ENCODE measurements at places on chromosomes 5 and 9.

- no peak for DNase-seq
Observed at GRCh38 chr9:19233344-19233743, 2.9 kb downstream of the DENND4C start.

- DNase-seq, result no peak
Observed at GRCh38 chr5:180234271-180234670, 25.3 kb upstream of the RASGEF1C start.

DNA sequence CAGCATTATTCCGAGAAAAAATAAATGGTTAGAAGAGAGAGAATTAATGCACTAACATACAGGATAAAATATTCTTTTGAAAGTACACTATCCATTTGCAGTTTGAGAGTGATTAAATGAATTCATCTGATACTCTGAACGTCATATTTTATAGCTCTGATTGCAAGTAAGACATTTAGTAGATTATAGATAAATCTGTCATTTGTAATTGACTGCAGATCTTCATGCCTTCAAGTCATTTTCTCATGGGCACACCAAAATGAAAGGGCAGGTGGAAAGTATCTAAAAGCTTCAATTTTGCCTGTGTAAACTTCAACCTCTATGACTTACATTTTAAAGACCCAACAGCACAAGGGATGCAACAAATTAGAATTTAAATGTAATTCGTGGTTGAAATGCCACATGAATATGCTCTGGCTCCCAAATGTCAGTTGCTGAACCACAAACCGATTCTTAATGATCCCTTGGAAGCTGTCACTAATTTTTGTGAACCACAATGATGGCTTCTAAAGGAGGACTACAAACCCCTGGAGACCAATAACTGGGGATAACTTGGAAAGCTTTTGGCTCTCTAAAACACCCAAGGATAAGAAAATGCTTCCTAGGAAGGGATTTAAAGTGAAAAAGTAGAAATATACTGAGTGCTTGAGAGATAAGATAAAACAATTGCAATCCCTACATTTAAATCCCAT, 3.9 kb downstream of the TYRP1 start:
- DNase-seq, result no peak

DNA sequence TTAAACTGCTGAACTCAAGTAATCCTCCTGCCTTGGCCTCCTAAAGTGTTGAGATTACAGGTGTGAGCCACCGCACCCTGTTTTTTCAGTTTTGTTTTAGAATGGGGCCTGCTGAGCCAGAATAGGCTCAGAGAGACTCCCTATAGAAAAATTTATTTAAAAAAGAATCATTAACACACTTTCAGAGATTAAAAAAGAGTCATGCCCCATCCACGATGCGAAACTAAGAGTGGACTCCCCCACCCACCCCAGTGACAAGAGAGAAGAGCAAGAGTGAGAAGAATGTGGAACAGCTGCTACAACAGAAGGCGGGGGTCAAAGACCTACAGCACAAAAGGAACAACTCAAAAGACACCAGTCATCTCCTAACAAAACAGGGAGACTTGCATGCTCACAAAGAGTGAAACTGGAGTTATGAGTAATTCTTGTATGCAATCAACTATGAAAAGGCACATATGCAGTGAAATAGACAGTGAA, 47.2 kb downstream of the GLDC start:
- no peak for DNase-seq

GRCh38 chr5:15774632-15775031, 274.7 kb downstream of the FBXL7 start:
- DNase-seq, result no peak

DNA sequence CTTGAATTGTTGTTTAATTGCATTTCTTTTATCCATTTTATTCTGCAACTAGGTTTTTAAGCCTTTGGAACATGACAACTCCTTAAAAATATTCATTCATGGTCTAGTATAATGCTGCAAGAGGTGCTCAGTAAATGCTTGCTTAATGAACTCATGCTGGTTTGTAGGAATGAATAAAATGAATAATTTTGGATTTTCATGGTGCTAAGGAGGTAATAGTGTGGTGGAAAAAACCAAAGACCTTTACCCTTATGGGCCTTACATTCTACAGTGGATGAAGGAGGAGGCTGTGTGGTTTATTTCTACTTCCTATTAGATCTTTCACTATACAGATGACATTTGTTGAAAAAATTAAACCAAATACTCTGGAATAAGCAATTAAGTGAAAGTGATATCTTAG, 43.4 kb downstream of the LRRTM2 start:
- DNase-seq, result no peak

DNA sequence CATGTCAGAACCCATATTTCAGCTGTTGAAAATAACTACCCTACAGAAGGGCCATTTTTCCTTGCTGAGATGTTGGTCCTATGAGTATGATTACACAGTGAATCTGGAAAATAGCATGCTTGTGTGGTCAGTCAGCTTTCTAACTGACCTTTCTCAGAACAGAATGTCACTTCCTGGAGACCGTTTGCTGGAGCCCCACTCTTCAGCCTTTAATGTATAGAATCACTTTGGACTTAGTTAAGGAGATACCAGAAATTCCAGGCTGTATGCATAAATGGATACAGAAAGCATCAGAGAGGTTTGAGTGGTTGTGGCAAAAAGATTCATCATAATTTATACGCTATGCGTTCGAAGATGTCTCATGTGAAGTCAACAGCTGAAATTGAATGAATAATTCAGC, 488.1 kb downstream of the EBF1 start:
- no peak for DNase-seq

- DNase-seq, result no peak
Observed at GRCh38 chr5:152676196-152676595, 271.1 kb upstream of the NMUR2 start.

GRCh38 chr9:16290169-16290568, 580.3 kb downstream of the BNC2 start:
- no peak for DNase-seq

DNA sequence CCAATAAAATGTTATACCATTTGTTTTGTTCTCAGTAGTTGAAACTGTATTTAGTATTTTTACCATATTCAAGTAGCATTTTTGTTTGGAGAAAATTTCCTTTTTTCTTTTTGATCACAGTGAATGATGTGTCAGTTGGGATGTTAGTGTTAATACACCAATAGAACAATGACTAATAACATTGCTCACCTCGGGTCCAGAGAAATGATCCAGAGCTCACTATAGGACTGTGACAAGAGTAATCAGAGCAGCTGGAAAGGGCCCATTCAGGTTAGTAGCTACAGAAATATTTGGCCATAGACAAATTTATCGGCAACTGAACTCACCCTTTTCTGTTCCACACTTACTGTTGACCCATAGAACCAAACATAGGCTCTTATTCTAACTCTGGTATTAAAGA, 989.2 kb downstream of the TLE4 start:
- DNase-seq, result no peak

DNA sequence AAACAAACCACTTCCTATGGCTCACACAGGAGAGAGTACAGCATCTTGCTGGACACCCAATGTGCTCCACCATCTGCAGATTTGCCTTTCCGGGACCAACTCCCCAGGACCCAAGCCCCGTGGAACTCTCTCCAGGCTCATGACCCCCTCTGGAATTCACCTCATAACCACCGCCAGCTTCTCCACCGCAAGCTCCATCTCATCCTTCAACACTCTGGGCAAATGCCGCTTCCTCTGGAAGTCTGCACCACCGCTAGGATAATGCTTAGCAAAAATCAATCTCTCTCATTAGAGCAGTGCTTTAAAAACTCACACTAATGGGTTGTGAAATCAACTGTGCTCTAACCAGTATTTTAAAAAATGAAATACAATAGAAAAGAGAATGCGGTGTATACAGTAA, 150.0 kb downstream of the COL23A1 start:
- no peak for DNase-seq

GRCh38 chr9:28166179-28166578, 592.9 kb upstream of the C9orf72 start:
- DNase-seq, result no peak

DNA sequence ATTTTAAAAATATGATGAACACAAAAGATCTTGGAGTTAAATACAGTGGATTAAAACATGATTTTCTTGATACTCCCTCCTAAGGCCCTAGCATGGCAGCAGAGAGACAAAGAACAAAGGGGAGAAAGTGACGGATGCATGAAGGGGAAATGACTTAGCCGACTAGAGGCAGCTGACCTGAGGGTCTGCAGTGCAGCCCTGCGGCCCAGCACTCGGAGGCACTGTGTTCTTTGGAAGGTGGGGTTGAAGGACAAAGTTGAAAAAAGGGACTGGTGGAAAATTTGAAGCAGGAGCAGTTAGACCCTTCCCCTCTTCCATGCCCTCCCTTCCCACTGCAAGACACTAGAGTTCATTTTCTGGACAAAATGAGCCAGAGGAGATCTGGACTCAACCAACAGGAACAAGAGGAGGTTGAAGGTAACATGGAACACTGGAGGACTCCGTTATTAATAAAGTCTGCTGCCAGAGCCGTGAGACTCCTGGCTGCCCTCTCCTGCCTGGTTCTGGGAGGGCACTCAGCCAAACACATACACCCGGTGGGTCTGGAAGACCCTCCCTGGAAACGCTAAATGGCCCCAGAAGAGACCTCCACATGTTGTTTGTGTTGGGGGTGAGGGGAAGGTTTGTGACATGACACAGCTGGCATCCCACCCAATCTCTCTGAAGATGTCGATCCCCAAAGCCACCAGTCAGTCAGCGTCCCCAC, 98.1 kb downstream of the JMY start:
- DNase-seq, result no peak

GRCh38 chr5:95068289-95068910, 216.5 kb downstream of the MCTP1 start:
- no peak for DNase-seq

GRCh38 chr5:29261213-29261612, 1932.3 kb upstream of the CDH6 start:
- no peak for DNase-seq

- no peak for DNase-seq
Observed at GRCh38 chr5:106876298-106876622, 794.5 kb downstream of the EFNA5 start.

GRCh38 chr5:177357146-177357458, 622 bp upstream of the RGS14 start:
- DNase-seq, result no peak

DNA sequence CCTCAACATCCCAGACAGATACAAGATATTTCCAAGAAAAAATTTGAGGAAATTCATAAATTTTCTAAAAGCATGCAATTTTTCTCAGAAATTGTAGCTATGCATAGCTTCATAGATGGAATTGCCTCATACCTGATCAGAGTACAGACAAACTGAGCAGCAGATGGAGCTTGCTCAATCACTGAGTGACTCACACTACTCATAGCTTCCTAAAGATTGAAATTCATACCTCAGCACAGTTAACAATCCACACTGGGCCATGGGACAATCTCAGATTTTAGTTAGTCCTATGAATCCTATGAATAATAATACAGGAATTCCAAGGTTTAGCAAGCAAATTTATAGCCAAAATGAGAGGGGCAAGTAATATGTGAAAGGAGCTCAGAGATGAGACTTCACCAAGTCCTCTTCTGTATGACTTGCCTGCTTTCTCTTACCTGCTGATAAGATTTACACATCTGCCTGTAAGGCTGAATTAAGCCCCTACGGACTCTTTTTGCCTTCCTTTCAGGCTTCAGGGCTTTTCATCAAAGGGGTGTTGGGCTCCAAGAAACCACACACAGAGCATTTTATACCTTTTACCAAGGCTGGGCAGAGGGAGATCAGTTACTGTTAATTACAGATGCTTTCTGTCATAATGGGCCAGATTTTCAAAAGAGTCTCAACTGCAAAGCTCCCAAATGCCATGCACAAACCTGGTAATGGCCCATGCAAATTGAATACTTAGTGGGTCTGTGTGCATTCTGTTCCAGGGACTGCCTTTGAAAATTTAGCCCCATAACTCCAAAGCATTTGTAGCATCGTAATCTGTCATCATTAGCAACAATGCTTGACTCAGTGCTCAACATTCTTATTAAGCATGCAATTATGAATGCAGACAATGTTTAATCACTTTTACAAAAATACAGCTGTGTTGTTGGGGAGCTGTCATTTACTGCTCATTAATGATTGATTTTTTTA, 439.3 kb downstream of the DTWD2 start:
- no peak for DNase-seq

- peak; percentile 9 for DNase-seq
Observed at GRCh38 chr9:5230554-5230953, 665 bp upstream of the INSL4 start.

- no peak for DNase-seq
Observed at GRCh38 chr9:124214116-124214515, 43.6 kb upstream of the NEK6 start.

DNA sequence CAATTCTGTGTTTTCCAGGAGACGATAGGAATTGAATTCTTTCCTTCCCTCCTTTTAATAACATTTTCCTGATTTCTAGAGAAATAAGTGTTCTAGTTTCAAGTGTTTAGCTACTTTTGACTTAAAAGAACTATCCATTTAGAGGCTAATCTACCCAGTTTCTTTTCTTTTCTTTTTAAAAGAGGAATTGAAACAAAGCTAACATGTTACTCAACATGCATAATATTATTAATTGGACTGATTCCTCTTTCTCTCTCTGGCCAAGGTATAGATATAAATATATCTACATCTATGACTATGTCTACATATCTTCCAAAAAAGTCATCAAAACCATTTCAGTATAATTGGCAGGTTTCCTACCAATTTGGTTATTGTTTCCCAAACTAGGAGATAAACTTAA, 309.8 kb downstream of the TRPM3 start:
- no peak for DNase-seq

DNA sequence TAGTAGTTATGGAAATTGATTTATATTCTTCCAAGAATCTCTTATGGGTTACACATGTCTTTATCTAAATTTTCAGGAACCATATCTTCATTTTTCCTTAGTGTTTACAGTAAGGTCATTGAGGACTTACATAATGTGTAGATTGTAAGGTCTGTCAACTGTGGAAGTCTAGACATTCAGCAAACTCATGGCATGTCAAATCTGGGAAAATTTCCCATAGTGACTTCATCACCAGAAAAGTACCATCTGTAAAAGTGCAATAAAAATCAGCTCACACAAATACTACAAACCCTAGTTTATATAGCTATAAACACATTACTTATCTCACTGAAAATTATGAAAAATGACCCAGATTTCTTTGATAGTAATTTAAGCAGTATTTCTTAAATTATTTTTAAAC, 419.4 kb downstream of the MTRR start:
- peak; percentile 87 for DNase-seq

DNA sequence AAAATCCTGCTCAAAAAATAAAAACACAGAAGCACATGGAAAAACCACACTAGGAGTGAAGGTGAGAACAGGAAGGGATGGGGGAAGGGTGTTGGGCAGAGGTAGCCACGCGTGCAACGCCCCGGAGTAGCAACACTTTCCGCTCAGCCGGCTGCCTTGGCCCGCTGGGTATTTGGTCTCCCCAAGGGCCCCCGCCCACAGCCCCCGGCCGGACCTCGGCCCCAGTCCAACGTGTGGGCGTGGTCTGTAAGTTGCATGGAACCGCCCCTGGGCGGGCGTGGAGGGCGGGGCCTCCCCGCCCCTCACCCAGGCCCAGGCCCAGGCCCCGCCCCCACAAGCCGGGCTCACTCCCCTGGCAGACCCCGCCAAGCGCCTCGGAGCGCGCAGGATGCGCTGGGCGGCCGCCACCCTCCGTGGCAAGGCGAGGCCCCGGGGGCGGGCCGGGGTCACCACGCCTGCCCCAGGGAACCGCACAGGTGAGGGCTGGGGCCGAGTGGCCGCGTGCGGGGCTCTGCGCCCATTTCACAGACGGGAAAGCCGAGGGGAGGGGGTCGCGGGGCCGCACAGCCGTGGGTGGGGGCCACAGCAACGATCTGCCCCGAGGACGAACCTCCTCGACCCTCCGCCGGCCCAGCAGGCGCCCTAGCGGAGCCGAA, at the start of gene SUSD3:
Gene SUSD3 (plus strand): TSS at position 347 of the 656 bp plus-strand sequence. CDS start 42 bp downstream, at position 389.
- no peak for DNase-seq
